ENCODE measurements at places on chromosomes 5 and 9.

DNA sequence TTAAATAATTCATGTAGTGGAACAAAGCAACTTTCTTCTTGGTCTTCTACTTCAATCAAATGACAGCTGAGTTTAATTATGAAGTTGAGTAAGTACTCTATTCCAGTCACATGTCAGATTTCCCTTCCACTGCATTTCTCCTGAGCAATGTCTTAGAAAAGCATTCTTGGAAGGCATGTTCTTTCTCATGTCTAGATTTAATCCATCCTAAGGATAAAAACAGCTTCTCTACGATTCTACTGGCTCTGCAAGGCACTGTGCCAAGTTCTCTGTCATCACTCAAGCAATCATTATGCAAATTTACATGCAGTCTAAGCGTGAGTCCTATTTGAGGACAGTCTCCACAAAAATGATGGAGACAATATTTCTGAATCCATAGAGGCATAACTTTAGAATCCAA lies 142.4 kb downstream of the YIPF5 start:
- H3K4me3 ChIP-seq, result no peak overlapping the region
- H3K27me3 ChIP-seq, result no peaks in the 10 kb centered on the region
- no peak for DNase-seq
- H3K27ac ChIP-seq, result peak overlapping the region; percentile 22
- peaks cover 28% of the 10 kb centered on the region for H3K4me1 ChIP-seq

DNA sequence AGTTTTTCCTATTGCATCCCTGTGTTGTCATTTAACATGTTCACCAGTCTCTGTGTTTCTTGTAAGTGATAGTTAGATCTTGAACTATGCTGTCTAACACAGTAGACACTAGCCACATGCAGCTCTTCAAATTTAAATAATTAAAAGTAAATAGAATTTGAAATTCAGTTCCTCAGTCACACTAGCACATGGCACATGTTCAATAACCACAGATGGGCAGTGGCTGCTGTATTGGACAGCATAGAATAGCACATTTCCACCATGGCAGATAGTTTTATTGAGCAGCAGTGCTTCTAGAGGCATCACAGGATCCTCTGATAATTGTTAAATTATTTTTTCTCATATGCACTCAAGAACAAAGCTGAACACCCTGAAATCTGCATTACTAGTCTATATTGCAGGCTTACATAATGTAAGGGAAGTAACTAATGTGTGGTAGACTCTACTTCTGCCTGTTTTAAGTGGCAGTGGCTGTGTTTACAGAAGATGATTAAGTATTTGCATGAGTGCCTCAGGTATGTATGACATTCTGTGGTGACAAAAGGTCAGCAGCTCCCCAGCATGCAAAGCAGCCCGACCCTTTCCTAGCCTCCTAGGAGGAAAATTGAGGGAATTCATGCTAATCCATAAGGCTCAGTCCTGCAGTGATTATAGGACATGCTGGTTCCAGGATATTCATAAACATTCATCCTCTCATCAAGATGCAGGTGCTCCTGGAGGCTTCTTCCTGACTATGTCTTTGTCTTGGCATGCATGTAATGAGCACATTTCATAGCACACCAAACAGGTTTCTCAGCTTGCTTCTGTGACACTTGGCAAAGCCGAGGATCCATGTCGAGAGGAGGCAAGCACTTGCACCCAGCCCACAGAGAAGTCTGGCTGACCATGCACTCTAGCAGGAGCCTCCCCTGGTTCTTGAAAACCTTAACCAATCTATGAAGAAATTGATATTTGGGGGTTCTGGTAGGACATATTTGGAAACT lies 45.5 kb downstream of the SH3RF2 start:
- no peak for DNase-seq
- no peaks in the 10 kb centered on the region for H3K27me3 ChIP-seq
- H3K27ac ChIP-seq, result no peak overlapping the region
- H3K4me1 ChIP-seq, result peaks cover 8% of the 10 kb centered on the region
- H3K36me3 ChIP-seq, result no peaks in the 10 kb centered on the region
- no peak overlapping the region for H3K4me3 ChIP-seq

DNA sequence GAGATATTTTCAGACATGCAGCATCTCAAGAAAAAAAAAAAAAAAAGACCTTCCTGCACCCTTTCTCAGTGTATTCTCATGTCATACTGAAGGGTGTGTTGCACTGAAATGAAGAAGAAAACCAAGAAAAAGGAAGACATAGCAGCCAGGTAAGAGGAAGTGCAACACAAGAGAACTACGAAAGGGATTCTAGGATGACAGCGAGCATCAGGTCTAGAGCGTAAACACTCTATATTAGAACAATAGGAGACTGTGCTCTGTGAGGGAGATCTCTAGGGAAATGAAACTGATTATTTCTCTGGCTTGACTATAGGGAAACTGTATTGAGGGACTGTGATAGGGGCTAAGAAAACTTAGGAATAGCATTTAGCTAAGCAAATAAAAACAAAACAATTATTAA lies 30.0 kb downstream of the BTF3 start:
- H3K36me3 ChIP-seq, result no peaks in the 10 kb centered on the region
- H3K27ac ChIP-seq, result no peak overlapping the region
- no peaks in the 10 kb centered on the region for H3K27me3 ChIP-seq
- H3K4me3 ChIP-seq, result no peak overlapping the region
- no peaks in the 10 kb centered on the region for H3K4me1 ChIP-seq

- H3K27ac ChIP-seq, result no peak overlapping the region
- no peaks in the 10 kb centered on the region for H3K36me3 ChIP-seq
- H3K27me3 ChIP-seq, result no peaks in the 10 kb centered on the region
- no peaks in the 10 kb centered on the region for H3K4me1 ChIP-seq
- no peak for DNase-seq
Observed at GRCh38 chr5:87850843-87851242, 417.8 kb downstream of the TMEM161B start.

DNA sequence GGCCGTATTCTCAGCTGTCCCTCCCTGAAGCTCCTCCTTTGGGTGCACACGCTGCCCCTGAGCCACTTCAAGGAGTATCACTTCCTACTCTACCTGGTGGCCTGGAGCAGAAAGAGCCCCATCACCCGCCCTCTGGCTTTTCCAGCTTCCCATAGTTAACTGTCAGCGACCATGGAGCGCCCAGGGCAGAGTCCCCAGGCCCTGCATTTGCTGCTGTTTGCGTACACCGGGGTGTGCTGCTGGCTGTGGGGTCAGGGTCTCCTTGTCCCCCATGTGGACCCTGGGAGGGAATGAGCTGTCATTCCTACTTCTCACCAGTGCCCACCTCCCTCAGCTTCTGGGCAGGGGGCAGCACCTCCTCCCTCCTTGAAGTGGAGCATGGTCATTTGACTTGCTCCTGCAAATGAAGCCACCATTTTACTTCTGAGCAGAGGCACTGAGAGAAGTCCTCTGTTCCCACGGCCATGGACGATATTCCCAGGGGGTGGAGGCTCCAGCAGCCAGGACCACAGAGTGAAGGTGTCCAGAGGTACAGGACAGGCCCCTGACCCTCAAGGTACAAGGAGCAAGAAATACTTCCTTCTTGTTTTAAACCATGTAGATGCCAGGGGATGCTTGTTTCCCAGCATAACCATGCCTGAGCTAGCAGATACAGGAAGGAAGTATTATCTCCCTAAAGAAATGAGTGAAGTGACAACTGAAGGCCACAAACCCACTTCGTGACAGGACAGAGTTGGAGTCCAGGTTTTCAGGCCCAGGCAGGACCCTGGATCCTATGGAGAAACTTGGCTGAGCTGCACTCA lies 40.6 kb upstream of the COL5A1 start:
- peak; percentile 61 for DNase-seq
- no peak overlapping the region for H3K27ac ChIP-seq
- no peaks in the 10 kb centered on the region for H3K27me3 ChIP-seq

GRCh38 chr5:131129306-131129705 lies 35.8 kb downstream of the HINT1 start:
- H3K36me3 ChIP-seq, result no peaks in the 10 kb centered on the region
- H3K4me3 ChIP-seq, result no peak overlapping the region
- no peaks in the 10 kb centered on the region for H3K4me1 ChIP-seq
- DNase-seq, result no peak
- no peak overlapping the region for H3K27ac ChIP-seq

DNA sequence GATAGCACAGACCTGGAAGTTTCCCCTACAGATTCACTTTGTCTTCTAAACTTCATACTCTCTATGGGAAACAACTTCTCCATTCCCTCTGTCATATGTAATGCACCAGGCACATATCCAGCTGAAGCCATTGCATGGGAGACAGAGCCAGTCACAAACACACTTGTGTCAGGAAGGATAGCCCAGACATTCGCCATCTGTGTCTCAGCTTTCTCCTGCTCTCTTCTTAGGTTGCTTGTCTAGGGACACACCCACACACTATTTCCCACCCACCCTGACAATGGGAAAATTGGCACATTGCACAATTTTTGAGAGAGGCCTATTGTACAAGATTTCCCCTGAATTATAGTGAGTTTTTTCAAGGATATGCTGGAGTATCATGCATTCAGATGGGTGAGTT lies 158.4 kb upstream of the MPDZ start:
- no peak overlapping the region for H3K4me3 ChIP-seq
- no peak overlapping the region for H3K27ac ChIP-seq
- no peaks in the 10 kb centered on the region for H3K27me3 ChIP-seq
- H3K4me1 ChIP-seq, result peaks cover 2% of the 10 kb centered on the region

GRCh38 chr9:80320480-80320879 lies 748.7 kb downstream of the TLE4 start:
- H3K36me3 ChIP-seq, result no peaks in the 10 kb centered on the region
- no peaks in the 10 kb centered on the region for H3K4me1 ChIP-seq
- no peak overlapping the region for H3K27ac ChIP-seq
- no peaks in the 10 kb centered on the region for H3K27me3 ChIP-seq
- no peak for DNase-seq

DNA sequence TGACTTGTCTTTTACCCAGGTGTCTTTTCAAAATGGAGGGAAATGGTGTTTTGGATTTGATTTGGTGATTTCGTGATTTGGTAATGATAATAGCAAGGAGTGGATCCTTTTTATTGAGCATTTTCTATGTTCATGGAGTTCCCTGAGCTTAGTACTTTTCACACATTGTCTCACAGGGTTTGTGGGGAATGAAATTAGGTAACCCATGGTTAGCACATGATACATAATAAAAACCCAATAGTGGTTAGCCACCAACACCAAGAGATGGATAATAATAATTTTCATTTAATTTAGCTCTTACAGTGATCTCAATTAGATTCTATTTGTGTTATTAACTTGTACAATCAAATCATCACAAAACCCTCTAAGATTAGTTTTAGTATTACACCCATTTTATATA lies 65.4 kb downstream of the ARHGAP26 start:
- no peak for DNase-seq
- H3K4me1 ChIP-seq, result no peaks in the 10 kb centered on the region
- no peak overlapping the region for H3K4me3 ChIP-seq
- no peaks in the 10 kb centered on the region for H3K27me3 ChIP-seq

All from tibial artery (tissue), 4 donors.